Lower lobe of right lung (tissue), 2 donors: ENCODE measurements at places on chromosomes 3 and 15. TPM values are rescaled to one million over a fixed set of nuclear protein-coding genes. Genes with fewer than 3 reads are reported as not detected.

The TM4SF4 gene
- not detected for total RNA-seq

The MAN2C1 gene
- 208 TPM for total RNA-seq

The ATP13A3 gene
- 84.8 TPM for total RNA-seq

The ST6GAL1 gene
- 72.7 TPM for total RNA-seq

The GOLGA6B gene
- total RNA-seq = not detected

The CCR3 gene
- total RNA-seq = not detected

The HTR3D gene
- total RNA-seq = not detected

The C3orf85 gene
- total RNA-seq = not detected

The LHFPL4 gene
- total RNA-seq = not detected

The MST1R gene
- 27.3 TPM for total RNA-seq

The NR1I2 gene
- 0.21 TPM for total RNA-seq

The ITGA11 gene
- 2.7 TPM for total RNA-seq

The CP gene
- 48.9 TPM for total RNA-seq

DNA sequence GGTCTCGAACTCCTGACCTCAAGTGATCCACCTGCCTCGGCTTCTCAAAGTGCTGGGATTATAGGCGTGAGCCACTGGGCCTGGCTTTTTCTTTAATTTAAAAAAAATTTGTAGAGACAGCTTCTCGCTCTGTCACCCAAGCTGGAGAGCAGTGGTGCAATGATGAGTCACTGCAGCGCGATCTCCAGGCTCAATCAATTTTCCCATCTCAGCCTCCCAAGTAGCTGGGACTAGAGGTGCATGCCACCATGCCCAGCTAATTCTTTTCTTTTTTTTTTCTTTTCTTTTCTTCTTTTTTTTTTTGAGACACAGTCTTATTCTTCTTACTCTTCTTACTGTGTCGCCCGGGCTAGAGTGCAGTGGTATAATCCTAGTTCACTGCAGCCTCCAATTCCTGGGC lies 19.8 kb downstream of the TUBGCP4 start:
- DNase-seq = no peak

DNA sequence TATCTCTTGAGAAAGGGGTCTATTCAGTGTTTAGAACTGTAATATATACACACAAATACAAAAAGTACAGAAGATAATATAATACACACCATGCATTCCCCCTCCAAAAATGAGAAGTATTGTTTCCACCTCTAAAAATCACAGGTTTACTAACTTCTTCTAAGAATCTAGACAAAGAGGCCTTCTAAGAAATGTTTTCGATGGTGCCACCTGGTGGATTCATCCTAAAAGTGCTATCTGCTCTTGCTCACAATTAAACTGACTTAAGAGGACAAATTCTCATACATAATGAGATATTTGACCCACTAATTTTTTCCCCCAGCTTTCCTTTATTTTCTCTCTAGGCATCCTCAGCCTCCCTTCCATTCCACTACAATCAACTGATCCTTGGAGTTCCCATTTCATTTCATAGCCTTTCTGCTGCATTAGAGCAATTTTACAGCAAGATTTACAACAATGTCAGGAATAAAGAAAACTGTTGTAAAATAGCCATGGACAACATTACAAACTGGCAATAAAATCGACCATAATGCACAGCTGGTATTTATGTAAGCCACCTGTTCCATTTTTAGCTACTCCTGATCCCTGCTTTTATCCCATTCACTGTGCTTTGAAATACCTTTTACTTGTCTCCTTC lies 124.6 kb downstream of the ARRDC4 start:
- DNase-seq = no peak

DNA sequence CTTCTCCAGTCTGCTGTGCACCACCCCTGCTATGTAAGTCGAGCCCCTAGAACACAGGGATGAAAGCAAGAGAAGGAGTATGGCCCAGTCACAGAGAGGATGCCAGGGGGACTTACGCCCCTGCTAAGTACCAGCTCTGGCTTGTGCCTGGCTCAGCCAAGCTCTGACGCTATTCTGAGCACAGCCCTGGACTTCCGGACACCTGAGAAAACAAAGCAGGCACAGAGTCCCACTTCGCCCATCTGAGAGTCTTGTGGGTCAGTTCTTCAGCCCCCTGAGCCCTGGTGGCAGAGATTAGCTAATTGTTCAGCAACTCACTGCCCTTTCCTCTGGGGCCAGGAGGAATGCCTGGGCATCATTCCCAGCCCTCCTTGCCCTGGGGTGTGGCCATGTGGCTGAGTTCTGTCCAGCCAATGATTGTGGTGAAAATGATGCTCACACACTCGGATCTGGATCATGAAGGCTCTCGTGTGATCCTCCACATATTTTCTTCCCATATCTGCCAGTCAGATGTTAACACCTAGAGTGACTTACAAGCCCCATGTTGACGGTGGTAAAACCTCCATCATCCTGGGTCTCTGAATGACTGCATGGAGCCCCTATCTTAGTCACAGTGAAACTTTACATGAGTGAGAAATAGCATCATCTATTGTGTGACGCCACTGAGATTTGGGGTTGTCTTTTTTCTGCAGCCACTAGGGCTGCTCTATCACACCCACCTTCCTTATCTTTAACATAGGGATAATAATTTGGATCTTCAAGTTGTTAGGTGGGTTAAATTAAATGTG lies 105.7 kb downstream of the TPRA1 start:
- DNase-seq = no peak

DNA sequence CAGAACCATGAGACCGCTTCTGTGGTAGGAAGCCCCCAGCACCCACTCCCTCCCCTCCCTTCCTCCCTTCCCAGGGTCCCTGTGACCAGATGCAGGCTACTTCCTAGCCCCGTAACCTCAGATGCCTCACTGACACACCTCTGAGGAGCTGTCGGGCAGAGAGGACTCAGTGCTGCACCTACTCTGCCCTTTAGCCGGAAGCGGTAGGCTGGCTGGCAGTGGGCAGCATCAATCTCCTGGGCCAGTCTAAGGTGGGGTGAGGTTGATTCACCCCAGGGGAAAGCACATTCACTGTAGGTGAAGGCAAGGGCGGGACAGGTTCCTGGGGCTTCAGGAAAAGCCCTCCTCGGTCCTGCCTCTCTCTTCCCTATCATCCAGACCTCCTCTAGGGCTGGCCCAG lies 19.1 kb downstream of the CSRNP1 start:
- DNase-seq = no peak

- no peak for DNase-seq
Observed at GRCh38 chr3:154791611-154792010, 288.5 kb upstream of the MME start.

DNA sequence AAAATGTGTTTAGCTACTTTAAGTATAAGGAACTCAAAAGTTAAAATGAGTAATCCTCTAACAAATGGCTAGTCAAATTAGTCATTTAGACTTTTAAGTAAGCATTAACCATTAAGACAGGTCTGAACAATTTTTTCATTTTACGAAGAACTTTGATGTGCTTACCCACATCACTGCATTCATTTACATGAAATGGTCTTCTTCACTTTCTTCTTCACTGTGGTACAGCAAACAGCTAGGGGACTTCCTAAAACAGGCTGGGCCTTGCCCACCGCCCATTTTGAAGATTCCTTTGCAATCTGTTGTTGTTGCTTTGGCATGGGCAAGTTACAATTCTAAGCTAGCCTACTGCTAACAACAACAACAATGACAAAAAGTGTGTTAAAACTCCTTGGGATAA lies 67.4 kb downstream of the CBLB start:
- DNase-seq = no peak

- peak; percentile 65 for DNase-seq
Observed at GRCh38 chr3:23112491-23112890, 90.6 kb upstream of the UBE2E2 start.

DNA sequence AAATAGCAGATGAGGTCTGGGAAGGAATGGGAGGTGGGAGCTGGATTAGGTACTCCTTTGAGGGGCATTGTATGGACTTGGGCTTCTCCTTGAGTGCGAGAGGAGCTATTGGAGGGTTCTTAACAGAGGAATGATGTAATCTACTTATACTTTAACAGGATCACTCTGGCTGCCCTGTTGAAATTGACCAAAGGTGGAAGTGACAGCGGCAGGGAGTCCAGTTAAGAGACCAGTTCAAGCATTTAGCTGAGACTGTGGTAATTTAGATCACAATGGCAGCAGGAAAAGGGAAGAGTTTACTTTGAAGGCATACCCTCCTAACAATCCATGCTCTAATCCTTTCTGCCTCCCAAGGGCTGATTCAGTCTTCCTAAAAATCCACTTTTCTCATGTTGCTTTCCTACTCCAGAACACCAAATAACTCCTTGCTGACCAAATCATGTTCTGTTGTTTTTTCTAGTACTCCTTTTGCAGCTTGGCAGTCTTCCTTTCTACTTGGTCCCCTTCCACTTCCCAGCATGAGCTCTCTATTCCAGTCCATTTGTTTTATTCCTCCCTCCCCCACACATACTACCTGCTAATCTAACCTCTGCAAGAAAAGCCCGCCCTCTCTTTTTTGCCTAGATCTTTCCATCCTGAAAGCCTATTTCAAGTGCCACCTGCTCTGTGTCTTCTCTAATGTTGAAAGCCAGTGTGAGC lies 139.4 kb downstream of the NECTIN3 start:
- DNase-seq = no peak

DNA sequence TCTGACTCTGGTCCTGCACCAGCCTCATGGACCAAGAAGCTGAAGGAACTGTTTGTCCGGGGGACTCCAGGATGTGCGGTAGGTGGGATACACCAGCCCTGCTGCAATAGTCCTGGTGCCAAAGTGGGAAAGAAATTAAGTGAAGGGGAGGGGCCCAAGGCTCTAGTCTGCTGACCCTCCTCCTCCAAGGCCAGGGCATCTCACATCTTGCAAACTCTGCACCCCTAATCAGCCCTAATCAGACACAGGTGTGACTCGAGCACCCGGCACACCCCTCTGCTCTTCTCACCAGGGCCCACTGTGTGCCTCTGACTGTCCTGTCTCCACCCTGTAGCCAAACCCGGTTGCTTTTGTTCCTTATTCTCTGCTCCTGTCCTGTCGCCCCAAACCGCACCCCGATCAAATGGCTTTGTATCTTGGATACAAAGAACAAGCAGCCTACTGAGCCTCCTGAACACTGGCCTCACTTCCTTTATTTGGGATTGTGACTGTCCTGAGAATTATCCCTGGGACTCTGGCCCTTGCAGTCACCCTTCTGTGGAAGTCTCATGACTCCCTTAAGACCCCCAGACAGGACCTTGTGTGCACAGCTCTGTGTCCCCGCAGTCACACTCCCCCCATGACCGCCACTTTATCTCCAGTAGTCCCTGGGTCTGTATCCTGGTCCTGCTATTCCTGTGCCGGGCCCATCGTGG lies 26.7 kb upstream of the SLC41A3 start:
- DNase-seq = no peak

DNA sequence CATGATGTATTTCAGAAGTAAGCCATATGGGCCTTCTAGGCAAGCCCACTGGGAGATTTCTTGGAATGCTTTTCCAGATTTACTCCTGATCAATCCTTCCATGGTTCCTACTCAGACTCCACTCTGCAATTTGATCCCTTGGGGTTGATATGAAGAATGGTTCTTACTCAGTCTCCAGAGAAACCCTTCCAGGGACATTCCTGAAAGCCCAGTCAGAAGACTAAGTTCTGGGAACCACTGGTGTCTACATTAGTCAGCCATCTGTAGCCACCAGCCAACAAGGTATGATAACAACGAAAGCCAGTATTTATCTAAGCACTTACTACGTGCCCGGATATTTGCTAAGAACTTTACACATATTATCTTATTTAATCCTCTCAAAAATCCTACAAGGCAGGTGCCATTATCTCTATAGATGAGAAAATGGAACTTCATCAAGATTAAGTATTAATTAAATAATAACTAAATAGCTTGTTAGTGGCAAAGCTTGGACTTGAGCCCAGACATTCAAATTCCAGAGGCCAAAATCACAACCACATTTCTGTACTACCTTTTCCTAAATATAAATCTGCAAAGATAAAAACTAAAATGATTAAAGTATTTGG lies 32.7 kb downstream of the ZNF385D start:
- DNase-seq = no peak

DNA sequence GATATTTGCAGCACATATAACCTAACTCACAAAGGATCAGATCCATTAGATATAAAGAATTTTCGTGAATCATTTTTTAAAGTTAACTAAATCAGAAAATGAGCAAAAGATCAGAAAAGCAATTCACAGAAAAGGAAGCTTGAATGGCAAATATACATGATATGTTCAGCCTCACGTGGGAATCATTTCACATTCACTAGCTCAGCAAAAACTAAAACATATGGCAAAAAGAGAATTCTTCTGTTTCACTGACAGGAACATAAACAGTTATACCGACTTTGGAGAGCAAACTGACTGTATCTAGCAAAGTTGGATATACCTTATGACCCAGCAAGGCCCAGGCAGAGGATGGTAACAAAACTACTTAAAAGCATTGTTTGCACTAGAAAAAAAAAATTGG lies 34.0 kb upstream of the NR2E3 start:
- no peak for DNase-seq

GRCh38 chr15:27426805-27427204 lies 455.8 kb downstream of the GABRG3 start:
- DNase-seq = no peak

GRCh38 chr3:79586232-79586631 lies 181.6 kb downstream of the ROBO1 start:
- no peak for DNase-seq

DNA sequence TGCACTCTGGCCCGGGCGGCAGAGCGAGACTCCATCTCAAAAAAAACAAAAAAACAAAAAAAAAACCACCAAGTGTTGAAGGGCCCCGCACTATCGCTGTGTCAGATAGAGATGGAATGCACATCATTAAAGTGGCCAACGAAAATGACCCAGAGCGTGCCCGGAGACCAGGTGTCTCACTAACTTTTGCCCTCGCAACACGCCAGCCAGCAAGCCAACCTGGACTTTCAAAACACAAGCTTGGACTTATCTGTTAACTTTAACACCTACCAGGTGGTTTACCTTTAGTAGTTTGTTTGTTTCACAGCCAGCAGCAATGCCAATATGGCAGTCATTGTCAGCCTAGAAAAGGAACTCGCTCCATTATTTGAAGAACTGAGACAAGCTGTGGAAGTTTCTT lies 28.6 kb downstream of the FAM174B start:
- DNase-seq = no peak

- no peak for DNase-seq
Observed at GRCh38 chr15:92665100-92665555, 9.6 kb upstream of the FAM174B start.

- DNase-seq = no peak
Observed at GRCh38 chr3:9247941-9248521, 1.4 kb downstream of the SRGAP3 start.

GRCh38 chr3:141784531-141784930 lies 21.3 kb downstream of the GRK7 start:
- DNase-seq = no peak
